ENCODE measurements at places on chromosomes 16 and 17.

DNA sequence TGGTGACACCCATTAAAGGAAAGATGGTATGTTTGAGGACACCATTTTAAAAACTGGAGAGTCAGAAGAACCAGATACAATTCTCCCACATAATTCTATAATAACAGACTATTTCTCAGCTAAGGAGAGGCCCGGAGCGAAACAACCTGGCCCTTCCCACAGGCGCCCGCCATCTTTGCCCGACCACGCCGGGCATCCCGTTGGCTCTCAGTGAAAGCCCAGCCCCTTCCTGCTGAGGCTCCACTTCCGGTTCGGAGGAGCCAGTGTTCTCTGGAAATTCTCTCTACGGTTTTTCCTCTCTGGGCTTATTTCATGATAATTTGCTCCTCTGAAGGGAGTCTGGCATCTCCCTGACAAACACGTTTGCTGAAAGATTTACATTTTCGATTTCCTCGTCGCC, 175.7 kb downstream of the AXIN2 start:
- no peak for DNase-seq

DNA sequence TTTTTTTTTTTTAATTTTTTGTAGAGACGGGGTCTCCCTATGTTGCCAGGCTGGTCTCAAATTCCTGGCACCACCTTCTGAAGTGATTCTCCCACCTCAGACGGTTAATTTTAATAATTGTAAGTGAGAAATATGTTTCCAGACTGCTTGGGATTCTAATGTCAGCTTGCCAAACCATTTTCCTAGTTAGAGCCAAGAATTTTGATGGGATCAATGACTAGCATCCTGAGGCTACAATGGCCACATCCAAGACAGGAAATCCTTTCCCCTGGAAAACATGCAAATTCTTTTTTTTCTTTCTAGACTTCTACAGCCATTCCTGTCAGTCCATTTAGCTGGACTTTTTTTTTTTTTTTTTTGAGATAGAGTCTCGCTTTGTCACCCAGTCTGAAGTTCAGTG, 32.6 kb downstream of the IGF2BP1 start:
- no peak for DNase-seq

DNA sequence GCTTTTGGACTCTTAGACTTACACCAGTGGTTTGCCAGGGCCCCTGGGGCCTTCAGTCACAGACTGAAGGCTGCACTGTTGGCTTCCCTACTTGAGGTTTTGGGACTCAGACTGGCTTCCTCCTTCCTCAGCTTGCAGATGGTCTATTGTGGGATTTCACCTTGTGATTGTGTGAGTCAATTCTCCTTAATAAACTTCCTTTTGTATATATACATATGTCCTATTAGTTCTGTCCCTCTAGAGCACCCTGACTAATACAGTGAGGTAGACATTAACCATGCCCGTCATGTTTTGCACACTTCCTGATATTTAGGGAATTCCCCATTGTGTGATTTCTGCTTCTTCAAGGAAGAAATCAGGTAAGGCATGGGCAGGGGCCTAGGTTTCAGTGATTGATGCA, 147.8 kb upstream of the CA10 start:
- no peak for DNase-seq

DNA sequence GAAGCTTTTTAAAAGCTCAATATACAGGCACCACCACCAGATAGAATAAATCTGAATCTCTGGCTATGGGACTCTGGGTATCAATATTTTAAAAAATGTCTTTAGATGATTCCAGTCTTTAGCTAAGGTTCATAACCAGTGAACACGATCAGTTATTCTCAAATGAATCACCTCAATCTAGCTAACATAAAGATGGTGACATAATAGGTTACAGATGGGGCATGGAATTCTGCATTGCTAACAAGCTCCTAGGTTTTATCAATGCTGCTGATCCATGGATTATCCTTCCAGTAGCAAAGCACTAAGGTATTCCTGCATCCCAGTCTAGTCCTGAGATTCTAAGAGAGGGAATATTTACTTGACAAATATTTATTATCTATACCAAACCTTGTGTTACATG, 415.5 kb upstream of the CDH11 start:
- DNase-seq = no peak

DNA sequence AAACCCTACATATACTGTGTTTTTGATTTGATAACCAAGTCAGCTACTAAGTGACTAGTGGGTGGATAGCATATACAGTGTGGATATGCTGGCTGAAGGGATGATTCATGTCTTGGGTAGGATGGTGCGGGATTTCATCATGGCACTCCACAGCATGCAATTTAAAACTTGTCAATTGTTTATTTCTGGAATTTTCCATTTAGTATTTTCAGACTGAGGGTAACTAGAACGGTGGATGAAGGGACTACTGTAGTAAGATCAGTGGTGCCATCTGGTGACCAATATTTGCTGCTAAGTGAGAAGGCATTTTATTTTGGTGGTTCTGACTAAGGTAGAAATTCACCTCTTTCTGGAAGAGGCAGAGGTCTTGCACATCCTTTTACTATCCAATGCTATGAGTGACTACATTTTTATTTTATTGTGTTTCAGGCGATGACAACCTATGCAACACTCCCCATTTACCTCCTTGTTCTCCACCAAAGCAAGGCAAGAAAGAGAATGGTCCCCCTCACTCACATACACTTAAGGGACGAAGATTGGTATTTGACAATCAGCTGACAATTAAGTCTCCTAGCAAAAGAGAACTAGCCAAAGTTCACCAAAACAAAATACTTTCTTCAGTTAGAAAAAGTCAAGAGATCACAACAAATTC, 3.1 kb downstream of the CDC6 start:
- no peak for DNase-seq

GRCh38 chr17:82148997-82149396, 51.0 kb upstream of the FASN start:
- DNase-seq = no peak

GRCh38 chr17:41452281-41452680, 11.5 kb upstream of the KRT38 start:
- DNase-seq = no peak

- no peak for DNase-seq
Observed at GRCh38 chr16:72940886-72941285, 107.0 kb downstream of the ZFHX3 start.

DNA sequence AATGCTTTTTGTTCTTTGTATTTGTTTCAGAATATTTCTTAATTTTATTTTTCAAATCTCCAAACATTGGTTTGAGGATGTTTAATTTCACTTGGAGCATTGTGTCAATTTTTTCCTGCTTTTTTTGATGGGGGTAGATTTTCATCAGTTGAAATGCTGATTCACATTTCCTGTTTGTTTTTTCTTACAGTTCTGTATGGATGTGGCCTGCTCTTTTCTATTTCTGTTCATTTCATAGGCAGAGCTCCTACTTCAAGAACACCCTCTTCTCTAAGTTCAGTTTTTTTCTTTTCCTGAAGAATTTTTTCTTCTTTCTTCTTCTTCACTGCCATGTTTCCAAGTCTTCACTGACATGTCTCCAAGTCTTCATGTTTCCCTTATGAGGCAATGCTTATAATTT, 8.8 kb downstream of the MBTD1 start:
- no peak for DNase-seq

DNA sequence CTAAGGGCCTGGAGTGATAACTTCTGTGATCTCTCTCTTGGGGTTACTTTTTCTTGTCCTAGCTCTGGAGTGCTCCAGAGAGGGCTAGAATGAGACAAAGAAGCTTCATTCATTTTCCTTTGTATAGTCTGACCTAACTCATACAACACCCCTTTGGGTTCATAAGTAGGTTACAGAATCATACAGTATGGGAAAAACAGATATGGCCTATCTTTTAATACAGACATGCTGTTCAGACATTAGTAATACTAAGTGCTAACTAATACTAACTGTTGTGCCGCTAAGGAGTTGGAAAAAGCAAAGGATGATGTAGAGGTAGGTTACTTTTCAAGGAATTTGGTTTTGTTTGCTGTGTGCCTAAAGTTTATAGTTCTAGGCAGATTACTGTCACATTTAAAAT, 84.7 kb downstream of the NLK start:
- no peak for DNase-seq

DNA sequence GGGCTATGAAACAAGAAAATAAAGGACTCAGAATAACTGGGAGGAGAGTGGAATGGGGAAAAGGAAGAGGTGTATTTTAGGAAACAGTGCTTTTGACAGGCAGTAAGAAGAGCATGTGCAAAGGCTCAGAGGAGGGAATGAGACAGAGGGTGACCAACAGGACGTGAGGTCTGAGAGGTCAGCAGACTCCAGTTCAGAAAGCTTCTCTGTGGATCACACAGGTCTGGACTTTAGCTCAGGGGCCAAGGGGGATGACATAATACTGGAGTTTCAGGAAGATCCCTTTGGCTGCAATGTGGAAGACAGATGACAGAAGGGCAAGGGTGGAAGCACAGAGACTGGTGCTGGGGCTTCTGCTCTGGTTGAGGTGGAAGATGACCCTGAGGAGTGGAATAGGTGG, 489.9 kb upstream of the CDH5 start:
- no peak for DNase-seq

- DNase-seq = no peak
Observed at GRCh38 chr17:81403671-81404534, 8.6 kb downstream of the BAHCC1 start.

- DNase-seq = no peak
Observed at GRCh38 chr17:32307658-32308057, 34.3 kb downstream of the C17orf75 start.

DNA sequence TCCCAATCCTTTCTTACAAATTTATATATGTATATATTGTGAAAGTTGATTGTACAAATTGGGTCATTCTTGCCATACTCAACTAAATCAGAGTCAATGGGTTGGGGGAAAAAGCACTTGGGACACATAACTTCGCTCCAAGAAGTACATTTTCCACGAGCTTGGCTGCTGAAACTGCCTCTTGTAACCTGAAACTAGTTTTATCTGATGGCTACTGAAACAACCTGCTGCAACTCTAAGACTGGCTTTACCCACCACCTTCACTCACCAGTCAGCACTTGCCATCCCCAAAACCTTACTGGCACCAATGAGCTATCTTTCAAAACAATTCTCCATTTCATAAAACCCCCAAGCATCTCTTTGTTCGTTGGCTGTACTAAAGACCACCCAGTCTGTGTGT, 14.5 kb upstream of the MYCBPAP start:
- DNase-seq = no peak

GRCh38 chr16:12081048-12081404, 104.5 kb downstream of the SNX29 start:
- no peak for DNase-seq

DNA sequence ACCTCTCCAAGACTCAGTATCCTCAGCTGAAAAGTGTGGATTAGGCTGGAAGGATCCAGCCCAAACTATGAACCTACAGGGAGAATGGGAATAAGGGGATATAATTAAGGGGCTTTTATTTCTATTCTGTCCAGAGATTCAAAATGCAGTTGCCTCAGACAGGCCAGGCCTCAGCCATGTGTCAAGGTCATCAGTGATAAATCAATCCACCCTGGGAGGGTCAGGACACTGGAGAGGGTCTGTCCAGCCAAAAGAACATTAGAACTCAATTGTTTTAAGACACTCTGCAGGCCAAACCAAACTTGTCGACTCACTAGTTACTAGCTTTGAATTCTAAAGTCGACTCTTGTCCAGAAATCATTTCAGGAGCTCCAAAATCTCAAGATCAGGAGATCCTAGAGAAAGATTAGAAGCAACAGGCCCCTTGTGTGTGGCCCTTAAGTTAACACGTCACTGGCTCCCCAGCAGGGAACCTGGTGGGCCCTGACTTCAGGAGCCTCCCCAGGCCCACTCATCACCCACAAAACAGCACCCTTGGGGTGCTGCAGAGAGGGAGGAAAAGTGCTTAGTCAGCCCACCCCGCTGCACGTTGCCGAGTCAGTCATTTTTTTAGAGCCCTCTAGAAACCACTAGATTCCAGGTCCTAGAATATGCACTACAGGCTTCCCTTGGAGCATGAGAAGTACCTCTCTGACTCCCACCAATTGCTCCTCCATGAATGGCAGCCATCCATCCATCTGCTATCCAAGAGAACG, 156.8 kb downstream of the XYLT1 start:
- DNase-seq = no peak

DNA sequence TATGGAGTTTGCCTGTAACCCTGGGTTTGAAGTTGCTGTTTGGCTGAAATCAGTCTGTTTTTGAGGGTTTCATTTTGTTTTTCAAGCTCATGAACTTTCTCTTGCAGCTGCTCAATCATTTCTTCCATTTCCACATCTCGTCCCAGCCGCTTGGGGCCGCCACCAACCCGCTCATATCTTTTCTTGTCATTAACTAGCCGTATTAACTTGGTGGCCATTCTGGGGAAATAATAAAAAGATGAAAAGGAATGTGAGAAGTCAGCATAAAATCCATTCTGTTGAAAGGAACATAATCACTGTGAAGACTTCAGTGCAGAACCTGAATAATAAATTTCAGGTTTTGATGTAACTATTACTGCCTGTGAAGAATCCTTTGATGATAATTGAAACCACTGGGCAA, 11.5 kb downstream of the RPGRIP1L start:
- no peak for DNase-seq

DNA sequence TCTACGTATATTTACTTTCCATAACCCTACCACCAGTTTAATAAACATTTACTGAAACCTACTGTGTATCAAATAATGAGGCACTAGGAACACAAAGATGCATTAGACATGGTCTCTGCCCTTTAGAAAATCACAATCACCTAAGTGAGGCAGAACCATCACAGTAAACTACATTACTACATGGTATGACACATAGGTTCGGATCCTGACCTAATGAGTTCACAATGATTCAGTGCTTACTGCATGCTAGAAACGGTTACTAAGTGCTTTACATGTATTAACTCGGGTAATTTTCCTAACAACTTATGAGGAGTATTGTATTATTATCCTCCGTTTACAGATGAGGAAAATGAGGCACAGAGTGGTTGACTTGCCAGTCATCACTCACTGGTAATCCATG, 5.2 kb upstream of the SYNRG start:
- DNase-seq = no peak

- no peak for DNase-seq
Observed at GRCh38 chr16:87201790-87202189, 115.4 kb downstream of the C16orf95 start.

Data from occipital lobe (tissue), 3 donors.